ENCODE measurements at places on chromosomes 3 and 15. TPM values are rescaled to one million over a fixed set of nuclear protein-coding genes. Genes with fewer than 3 reads are reported as not detected.

Gene IL5RA
- total RNA-seq, result not detected

Gene RAF1
- total RNA-seq, result 63.7 TPM

Gene POC1A
- total RNA-seq, result 19.8 TPM

Gene SNURF
- 10.8 TPM for total RNA-seq

Gene CPNE4
- total RNA-seq, result 6.8 TPM

Gene CFAP92
- not detected for total RNA-seq

Gene STT3B
- total RNA-seq, result 82.1 TPM

Gene ZNF445
- total RNA-seq, result 3.4 TPM

Gene GABRR3
- not detected for total RNA-seq

Gene PPM1L
- 0.91 TPM for total RNA-seq

Gene ARMC8
- 38.0 TPM for total RNA-seq

Gene C3orf70
- 0.03 TPM for total RNA-seq

Gene ZIC4
- total RNA-seq, result not detected

Gene CEP152
- total RNA-seq, result 3.9 TPM

Gene STAG1
- 10.4 TPM for total RNA-seq

Gene WNT5A
- 1.2 TPM for total RNA-seq
